ENCODE measurements at places on chromosomes 6 and 20. TPM values are rescaled to one million over a fixed set of nuclear protein-coding genes. Genes with fewer than 3 reads are reported as not detected.

The SOX18 gene
- 37.0 TPM for total RNA-seq

The TMEM200A gene
- not detected for total RNA-seq

The EYA2 gene
- total RNA-seq: 1.0 TPM

The ZSCAN9 gene
- total RNA-seq: 6.8 TPM

DNA sequence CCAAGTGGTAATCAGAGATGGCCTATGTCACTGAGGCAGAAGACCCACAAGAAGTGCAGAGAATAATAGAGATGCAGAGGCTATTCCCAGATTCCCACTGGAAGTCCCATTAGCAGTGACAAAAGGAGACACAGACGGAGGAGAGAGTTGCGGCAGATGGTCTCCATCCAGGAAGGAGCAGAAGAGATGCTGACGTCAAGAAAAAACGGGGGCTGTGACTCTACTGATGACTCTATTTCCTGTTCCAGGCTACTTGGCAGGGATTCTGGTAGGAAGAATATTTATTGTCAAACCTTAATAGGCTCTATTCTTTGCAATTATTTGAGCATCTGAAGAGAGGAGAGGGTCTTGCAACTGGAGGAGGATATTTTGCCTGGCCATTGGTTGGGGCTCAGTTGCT lies 246.0 kb upstream of the ECI2 start:
- peak; percentile 77 for DNase-seq

DNA sequence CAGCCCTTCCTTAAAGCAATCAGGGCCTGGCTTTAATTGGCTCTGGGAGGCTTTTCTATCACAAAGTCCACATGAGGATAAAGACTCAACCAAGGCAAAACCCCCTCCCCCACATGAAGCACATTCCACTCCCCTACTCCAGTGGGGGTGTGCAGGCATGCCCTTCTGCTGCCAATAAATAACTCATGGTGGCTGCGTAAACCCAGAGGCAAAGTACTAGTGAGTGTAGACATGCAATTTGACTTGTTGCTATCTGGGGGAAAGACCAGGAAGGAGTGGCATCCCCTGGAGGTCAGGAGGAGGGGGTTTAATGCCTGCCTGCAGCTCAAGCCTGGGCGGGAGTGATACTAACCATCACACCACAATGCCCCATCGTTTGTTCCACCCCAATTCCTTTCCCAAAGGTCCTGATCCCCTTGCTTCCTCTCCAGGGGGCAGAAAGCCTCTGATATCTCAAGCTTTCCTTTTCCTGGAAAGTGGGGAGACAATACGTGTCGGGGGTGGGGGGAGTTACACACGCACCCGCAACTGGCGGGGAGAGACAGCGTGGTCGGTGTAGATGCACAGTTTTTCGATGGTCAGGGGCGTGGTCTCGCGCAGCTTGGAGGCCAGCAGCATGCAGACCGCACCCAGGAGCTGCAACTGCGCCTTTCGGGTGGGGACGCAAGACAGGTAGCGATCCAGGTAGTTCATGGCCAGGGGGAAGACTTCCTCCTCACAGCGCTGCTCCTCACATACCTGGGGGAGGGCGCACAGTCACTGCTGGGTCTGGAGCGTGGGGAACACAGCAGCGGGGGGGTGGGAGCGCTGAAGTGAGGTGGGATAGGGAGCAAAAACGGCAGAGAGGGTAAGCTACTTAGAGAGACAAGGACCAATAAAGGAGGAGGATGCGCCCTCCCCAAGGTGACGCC lies 1.5 kb downstream of the CCND3 start:
- DNase-seq: no peak

DNA sequence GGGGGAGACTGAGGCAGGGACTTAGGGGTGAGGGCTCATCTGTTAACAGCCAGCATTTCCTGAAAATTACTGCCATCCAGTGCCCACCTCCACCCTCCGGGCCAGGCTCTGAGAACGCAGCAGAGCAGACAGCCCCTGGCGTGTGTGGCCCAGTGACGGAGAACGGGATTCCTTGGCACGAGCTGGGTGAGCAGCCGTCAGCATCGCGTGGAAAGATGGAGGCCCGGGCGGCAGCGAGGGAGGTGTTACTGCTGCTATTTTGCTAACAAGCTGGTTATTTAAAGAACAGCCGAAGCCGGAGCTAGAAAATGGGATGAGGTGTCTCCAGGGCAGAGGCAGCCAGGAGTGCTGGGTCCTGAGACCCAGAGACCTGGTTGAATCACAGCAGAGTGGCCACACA lies 62.7 kb downstream of the DLGAP4 start:
- no peak for DNase-seq

GRCh38 chr6:169833258-169833794 lies 81.9 kb downstream of the ERMARD start:
- DNase-seq: no peak

DNA sequence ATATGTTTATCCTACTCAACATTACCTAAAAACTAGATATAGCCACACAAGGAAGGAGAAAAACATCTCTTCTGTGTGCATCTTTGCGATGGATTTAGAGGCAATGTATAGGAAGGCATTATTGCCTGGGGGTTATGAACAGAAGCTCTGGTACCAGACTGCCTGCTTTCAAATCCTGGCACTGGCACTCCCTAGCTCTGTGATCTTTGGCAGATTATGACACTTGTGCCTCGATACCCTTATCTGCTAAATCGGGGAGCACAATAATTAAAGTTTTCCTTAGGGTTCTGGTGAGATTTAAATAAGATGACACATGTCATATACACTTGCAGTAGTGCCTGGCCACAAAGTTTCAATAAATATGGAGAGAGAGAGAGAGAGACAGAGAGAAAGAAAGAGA lies 53.3 kb downstream of the SYNE1 start:
- DNase-seq: no peak
